Dorsolateral prefrontal cortex (tissue), 122 donors: ENCODE measurements at places on chromosomes 11 and 22.

DNA sequence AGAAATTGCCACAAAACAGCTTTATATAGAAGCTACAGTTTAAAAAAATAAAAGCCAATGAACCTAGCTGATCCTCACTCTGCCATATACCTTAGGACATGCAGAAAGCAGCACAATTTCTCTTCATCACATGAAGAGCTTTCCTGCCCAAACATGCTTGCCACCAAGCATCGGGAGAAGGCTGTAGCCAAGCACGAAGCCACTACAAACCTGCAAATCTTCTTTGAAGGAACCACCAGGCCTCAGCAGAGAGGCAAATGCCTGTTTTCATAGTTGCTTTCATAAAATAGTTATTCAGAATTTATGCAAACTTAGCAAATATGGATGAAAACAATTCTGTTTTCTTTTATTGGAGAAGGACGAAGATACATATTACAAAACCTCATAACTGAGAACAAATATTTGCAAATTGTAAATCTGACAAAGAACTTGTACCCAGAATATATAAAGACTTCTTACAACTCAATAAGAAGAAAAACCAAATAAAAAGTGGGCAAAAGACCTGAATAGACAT, 100.3 kb downstream of the RBFOX2 start:
- no peak for DNase-seq

- no peak for DNase-seq
Observed at GRCh38 chr11:30260813-30261212, 30.0 kb downstream of the FSHB start.

DNA sequence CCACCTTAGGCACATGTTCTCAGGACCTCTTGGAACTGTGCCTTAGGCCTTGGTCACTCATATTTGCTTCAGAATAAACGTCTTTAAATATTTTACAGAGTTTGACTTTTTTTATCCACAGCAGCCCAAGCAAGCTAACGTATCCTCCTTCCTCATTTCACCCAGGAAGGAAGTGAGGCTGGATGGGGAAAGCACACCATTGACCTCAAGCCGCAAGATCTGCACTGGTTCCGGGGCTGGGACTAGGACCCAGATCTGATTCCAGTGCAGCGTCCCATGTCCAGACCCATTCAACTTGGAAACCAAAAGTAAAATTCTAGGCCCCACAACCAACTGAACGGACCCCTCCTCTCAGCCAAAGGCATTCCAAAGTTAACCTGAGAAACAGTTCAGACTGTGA, 2.4 kb upstream of the LGALS12 start:
- no peak for DNase-seq

DNA sequence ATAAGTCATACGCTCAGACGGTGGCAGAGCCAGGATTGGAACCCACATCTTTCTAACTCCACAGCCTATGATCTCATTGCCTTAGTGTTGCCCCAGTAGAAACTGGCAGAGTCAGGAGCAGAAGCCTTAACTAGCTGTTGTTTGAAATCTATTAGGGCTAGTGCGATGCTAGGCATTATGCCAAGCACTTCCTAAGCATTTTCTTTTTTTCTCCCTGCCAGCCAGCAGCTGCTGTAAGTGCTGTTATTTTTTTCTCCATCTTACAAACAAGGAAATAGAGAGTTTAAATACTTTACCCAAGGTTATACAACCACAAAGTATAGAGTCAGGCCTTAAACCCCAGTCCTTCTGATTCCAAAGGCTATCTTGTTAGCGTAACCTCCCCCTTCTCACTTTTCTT, 161.0 kb upstream of the SORL1-AS1 start:
- no peak for DNase-seq

GRCh38 chr11:15195454-15196200, 80.9 kb downstream of the INSC start:
- DNase-seq, result no peak

GRCh38 chr11:85758480-85759039, 52.4 kb downstream of the SYTL2 start:
- DNase-seq, result no peak

GRCh38 chr11:16780698-16781550, 42.5 kb downstream of the C11orf58 start:
- no peak for DNase-seq

DNA sequence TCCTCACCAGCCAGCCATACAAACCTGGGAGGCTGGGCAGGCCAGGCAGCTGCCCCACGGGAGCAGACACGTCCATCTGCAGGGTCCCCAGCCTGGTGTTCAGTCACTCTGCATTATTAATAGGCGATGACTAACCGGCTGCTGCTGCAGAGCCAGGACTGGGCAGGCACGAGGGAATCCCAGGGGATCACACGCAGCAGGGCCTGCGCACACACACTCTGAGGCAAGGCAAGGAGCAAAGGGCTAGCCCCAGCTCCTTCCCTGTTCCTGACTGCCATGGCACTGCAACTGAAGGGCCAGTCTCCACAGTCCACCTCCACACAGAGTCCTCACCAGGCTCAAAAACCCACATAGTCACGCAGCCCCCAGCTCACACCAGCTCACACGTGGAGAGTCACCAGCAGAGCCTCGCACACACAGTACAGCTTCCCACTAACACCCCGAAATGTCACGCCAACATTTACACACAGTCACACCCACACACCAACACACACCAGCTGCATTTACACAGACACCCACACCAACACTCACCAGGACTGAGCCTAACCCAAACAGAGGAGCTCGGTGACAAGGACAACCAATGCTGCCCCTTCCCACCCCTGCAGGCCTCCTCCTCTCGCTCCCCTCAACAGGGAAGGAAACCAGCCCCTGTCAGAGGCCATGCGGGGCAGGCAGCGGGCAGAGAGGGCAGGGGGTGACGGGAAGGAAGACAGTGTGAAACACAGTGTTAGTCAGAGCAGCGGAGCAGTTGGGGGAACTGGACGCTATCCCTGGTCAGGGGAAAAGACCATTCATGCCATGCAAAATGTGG, 47.3 kb downstream of the NRXN2 start:
- peak; percentile 80 for DNase-seq

GRCh38 chr11:7439746-7440320, 45.5 kb upstream of the OLFML1 start:
- no peak for DNase-seq

GRCh38 chr11:30429550-30429949, 106.6 kb downstream of the ARL14EP start:
- no peak for DNase-seq
